GM12878 (cell line): ENCODE measurements at places on chromosomes 6 and 20. TPM values are rescaled to one million over a fixed set of nuclear protein-coding genes. Genes with fewer than 3 reads are reported as not detected.

DNA sequence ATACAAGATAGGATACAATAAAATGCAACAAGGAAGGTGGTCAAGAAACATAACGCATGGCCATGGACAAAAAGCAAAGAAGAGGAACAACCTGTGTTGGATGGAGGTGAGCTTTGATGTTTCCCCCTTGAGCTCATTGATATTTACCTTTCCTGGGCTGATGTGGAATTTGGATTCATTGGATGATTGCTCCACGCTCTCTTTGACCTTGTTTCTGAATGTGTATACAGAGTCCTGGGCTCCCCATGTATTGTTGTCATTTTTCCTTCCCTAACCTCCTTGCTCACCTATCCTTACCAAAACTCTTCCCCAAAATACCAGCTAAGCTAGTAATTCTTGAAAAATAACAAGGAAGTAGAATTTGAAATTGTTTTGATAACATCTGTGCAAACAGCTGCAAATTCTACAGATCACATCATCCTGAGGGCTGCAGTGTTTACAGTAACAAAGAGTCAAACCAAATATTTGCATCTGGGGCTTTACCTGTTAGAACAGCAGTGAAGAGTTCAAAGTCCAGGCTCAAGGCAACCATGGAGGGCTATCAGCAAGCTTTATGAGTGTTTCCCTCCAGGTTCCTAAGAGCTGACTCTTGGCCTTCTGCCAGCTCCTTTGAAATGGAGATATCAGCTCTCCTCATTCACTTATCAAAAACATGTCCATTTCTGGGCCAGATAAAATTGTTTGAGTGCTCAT is 214.3 kb upstream of the MARCKS start:
- no peak for DNase-seq
- H3K27ac ChIP-seq = peak overlapping the region; percentile 89
- no peaks in the 10 kb centered on the region for H3K36me3 ChIP-seq
- no peaks in the 10 kb centered on the region for H3K27me3 ChIP-seq
- peak overlapping the region; percentile 28; the same call in 1 of the 2 replicates for H3K4me3 ChIP-seq

GRCh38 chr6:107987805-107988204 is 29.8 kb upstream of the SEC63 start:
- no peak overlapping the region for H3K4me3 ChIP-seq
- no peak for DNase-seq
- no peaks in the 10 kb centered on the region for H3K27me3 ChIP-seq
- H3K27ac ChIP-seq = no peak overlapping the region
- H3K4me1 ChIP-seq = no peaks in the 10 kb centered on the region

DNA sequence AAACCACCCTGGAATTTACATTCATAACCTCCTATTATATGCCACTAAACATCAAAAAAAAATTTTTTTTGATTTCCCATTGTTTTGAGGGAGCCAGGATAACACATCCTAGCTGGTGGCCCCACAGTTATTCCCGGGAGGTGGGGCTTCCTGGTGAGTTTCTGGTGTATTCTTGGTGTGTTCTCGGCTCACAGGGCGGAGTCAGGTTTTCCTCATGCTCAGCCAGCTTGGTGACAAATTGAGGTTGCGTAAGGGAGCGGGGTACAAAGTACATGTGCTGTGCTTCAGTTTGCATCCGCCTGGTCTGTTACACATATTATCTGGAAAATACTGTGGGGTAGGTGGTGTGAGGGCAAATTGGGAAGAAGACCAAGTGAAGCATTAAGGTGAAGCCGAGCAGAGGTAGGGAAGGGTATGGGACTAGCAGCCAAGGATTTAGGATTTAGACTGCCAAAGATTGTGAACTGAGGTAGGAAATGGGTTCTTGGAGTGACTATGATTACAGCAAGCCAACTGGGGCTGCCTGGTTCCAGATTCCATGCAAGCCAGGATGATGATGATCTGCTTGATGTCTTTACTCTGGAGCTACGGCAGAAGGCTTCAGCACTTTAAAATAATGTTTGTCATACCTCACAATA is 46.2 kb upstream of the EEF1A1 start:
- no peaks in the 10 kb centered on the region for H3K27me3 ChIP-seq
- H3K4me1 ChIP-seq = no peaks in the 10 kb centered on the region
- no peak for DNase-seq
- no peak overlapping the region for H3K27ac ChIP-seq
- H3K4me3 ChIP-seq = no peak overlapping the region
- H3K36me3 ChIP-seq = no peaks in the 10 kb centered on the region

DNA sequence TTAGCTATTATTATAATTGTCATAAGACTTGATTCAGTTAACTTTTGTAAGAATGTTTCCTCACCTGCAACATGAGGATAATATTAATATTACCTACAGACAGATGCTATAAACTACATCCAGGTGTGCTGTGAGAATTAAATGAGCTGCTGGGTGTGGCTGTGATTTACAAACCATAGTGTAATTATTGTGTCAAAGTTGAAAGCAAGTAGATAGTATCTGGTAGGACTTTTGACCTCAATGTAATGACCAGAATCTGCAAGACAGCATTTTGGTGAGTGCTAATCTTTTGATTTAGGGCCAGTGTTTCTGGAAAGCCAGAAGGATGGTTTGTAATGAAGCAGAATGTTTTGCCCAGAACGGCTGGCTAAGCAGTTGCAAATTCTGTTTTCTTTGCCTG is 162.5 kb downstream of the TRMT11 start:
- no peaks in the 10 kb centered on the region for H3K27me3 ChIP-seq
- no peaks in the 10 kb centered on the region for H3K36me3 ChIP-seq
- no peak overlapping the region for H3K27ac ChIP-seq
- no peak overlapping the region for H3K4me3 ChIP-seq

DNA sequence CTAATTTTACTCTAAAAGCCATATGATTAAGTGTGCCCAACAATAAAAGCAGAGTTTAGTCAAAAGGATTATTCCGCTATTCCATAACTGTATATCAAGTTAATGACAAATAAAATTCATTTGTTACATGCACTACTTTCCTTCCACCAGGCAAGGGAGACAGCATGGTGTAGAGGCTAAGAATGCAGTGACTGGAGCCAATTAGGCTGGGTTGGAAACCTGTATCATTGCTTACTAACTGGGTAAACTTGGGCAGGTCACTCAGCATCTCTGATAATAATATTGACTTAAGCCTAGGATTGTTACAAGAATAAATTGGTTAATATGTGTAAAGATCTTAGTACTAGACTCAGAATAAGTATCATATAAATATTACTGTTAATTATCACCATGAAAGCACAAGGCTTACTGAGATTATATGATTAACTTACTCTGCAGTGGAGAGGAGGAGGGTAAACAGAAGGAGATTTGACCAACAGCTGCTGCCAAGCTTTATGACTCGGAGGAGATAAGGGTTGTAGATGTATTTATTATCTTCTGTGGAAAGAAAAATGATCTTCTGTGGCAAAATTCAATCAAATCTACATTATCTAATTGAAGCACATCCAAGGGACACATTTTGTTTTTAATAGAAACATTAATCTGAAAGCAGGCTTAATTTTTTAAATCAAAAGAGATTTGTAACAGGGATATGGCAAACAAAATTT is 1459.9 kb downstream of the GRIK2 start:
- no peak for DNase-seq
- no peaks in the 10 kb centered on the region for H3K36me3 ChIP-seq
- no peak overlapping the region for H3K27ac ChIP-seq
- H3K4me3 ChIP-seq = no peak overlapping the region

DNA sequence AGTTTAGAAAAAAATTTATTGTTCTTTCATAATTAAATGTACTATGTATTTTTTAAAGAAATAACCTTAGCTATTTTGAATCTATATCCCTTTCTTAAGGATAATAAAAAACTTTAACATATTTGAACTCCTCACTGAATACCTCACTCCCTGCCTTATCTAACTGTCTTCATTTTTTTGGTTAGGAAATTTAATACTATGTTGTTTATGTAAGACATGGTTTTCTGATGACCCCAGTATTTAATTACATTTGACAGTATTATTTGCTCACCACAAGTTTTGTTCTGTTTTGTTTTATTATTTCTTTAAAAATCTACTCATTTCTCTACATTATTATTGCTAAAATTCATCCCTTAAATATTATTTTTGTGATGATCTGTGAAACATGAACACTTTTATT is 394.4 kb upstream of the ADGRB3 start:
- no peaks in the 10 kb centered on the region for H3K4me1 ChIP-seq
- no peak for DNase-seq
- H3K27ac ChIP-seq = no peak overlapping the region
- H3K4me3 ChIP-seq = no peak overlapping the region

GRCh38 chr6:56864171-56864616 is 90.7 kb upstream of the BEND6 start:
- H3K27me3 ChIP-seq = no peaks in the 10 kb centered on the region
- no peaks in the 10 kb centered on the region; the same call in 1 of the 2 replicates for H3K36me3 ChIP-seq
- H3K4me1 ChIP-seq = peaks cover 27% of the 10 kb centered on the region
- DNase-seq = no peak
- H3K4me3 ChIP-seq = no peak overlapping the region

DNA sequence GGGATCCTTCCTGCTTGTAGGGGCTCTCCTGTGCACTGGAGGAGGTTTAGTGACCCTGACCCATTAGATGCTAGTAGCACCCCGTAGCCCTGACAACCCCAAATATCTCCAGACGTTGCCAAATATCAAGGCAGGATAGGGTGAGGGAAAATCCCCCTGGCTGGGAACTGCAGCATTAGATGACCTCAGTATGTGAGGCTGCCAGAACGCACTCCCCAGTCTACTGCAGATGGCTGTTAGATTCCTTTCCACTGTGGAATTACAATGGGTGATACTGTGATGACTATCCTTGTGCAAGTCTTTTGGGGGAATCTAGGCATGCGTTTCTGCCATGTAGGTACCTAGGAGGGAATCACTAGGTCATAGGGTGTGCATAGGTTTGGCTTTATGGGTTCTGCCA is 226.3 kb upstream of the KCNG1 start:
- no peak overlapping the region for H3K4me3 ChIP-seq
- H3K36me3 ChIP-seq = no peaks in the 10 kb centered on the region
- no peak for DNase-seq
- H3K4me1 ChIP-seq = no peaks in the 10 kb centered on the region
- H3K27ac ChIP-seq = no peak overlapping the region

The DUSP15 gene
- 2.5 and 3.2 TPM in 2 replicates for total RNA-seq

- H3K4me1 ChIP-seq = peaks cover 5% of the 10 kb centered on the region
- no peak overlapping the region for H3K4me3 ChIP-seq
- no peaks in the 10 kb centered on the region for H3K36me3 ChIP-seq
- H3K27ac ChIP-seq = no peak overlapping the region
- no peak for DNase-seq
- H3K27me3 ChIP-seq = no peaks in the 10 kb centered on the region
Measured at GRCh38 chr6:57085471-57085870, 4.5 kb upstream of the ZNF451 start.

DNA sequence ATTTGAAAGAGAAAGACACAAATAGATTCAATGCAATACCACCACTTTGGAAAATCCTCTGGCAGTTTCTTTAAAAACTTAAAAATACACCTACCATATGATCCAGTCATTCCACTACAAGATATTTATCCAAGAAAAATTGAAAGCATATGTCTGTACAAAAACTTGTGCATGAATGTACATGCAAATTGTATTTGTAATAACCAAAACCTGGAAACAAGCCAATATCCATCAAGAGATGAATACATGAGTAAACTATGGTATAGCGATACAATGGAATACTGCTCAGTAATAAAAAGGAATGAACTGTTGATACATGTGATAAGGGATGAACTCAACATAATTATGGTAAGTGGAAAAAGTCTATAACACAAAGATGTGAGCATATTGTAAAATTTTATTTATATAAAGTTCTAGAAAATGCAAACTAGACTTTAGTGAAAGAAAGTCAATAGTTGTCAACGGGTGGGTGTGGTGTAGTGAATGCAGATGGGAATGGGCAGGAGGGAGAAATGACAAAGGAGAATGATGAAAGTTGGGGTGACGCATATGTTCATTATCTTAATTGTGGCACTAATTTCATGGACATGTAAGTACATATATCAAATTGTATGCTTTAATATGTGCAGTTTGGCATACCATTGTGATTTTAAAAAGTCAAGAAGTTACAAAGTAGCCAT is 347.5 kb downstream of the SAMD5 start:
- no peaks in the 10 kb centered on the region; the same call in 1 of the 2 replicates for H3K27me3 ChIP-seq
- no peaks in the 10 kb centered on the region for H3K4me1 ChIP-seq
- H3K4me3 ChIP-seq = no peak overlapping the region
- H3K27ac ChIP-seq = no peak overlapping the region

- no peaks in the 10 kb centered on the region for H3K4me1 ChIP-seq
- no peaks in the 10 kb centered on the region for H3K27me3 ChIP-seq
- DNase-seq = no peak
- no peak overlapping the region for H3K4me3 ChIP-seq
Measured at GRCh38 chr6:113847447-113847846, 9.7 kb upstream of the MARCKS start.
